Bone marrow (tissue), 2 donors: ENCODE measurements at places on chromosomes 2 and 18.

DNA sequence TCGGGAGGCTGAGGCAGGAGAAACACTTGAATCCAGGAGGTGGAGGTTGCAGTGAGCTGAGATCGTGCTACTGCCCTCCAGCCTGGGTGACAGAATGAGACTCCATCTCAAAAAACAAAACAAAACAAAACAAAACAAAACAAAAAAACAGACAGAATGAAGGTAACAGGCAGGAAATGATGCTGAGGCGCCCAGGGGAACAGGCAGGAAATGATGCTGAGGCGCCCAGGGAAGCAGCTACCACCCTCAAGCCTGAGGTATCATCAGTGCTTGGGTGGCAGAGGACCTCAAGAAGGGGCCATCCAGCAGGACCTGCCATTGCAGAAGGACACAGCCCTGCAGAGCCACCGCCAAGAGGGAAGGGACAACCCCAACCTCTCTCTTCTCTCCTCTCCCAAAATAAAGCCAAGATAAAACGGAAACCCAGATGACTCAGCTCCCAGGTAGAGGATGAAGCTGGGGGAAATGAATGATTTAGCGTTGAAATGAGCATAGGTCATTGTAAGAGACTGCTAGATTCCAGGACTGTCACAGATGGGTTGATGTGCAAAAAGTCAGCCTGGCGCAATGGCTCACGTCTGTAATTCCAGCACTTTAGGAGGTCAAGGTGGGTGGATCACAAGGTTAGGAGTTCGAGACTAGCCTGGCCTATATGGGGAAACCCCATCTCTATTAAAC lies 19.3 kb downstream of the SOWAHC start:
- DNase-seq: no peak

GRCh38 chr2:8090748-8091700 lies 590.8 kb upstream of the ID2 start:
- DNase-seq: peak; percentile 50

DNA sequence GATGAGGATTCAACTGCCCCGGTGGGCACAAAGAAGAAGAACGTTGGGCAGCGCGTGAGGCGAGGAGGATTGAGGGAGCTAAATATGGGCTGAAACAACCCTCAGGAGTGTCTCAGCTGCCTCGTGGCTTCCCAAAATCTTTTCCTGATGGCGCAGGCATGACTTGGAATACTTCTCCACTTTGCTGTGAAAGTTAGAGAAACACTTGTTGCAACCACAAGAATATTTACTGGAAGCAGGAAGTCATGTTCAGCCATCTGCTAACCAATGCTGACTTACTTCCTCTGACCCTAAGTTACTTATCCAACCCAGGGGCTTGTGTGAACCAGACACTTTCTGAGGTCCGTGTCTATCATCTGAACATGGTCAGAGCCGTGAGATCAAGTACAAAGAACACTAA lies 148.8 kb downstream of the ARL4C start:
- DNase-seq: no peak

GRCh38 chr2:223082706-223083105 lies 30.7 kb downstream of the KCNE4 start:
- DNase-seq: no peak

DNA sequence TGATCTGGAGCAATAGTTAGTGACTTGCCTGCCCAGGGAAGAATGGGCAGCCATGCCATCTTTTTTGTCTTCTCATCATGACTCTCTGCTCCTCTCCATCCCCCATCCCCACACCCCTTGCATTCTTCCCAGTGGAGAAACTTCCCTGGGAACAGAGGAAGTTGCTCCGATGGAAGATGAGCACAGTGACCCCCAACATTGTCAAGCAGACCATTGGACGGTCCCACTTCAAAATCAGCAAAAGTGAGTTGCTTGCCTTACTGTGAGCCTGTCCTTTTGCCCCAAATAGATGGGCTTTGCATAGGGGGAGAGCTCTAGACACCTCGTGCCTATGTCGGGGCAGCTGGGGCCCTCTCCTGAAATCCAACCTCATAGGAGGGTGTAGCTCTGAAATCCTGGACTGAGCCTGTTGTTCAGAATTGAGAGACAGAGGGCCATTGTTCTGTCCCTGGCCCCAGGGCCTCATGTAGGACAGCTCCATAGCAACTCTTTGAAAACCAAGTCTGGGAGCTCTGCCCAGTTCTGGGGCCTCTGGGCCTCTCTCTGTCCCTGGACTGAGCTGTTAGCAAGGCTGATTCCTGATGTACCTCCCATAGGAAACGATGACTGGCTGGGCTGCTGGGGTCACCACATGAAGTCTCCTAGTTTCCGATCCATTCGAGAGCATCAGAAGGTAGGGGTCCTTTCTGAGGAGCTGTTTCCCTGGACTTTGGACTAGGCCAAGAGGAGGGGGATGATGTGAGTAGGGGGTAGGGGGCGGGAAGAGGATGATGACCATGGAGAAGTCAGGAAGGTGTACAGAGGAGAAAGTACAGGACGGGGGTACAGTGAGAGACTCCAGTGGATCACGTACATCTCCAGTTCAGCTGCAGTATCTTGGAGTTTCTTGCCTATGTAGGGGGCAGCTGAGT lies 35.2 kb downstream of the TTLL4 start:
- DNase-seq: no peak

DNA sequence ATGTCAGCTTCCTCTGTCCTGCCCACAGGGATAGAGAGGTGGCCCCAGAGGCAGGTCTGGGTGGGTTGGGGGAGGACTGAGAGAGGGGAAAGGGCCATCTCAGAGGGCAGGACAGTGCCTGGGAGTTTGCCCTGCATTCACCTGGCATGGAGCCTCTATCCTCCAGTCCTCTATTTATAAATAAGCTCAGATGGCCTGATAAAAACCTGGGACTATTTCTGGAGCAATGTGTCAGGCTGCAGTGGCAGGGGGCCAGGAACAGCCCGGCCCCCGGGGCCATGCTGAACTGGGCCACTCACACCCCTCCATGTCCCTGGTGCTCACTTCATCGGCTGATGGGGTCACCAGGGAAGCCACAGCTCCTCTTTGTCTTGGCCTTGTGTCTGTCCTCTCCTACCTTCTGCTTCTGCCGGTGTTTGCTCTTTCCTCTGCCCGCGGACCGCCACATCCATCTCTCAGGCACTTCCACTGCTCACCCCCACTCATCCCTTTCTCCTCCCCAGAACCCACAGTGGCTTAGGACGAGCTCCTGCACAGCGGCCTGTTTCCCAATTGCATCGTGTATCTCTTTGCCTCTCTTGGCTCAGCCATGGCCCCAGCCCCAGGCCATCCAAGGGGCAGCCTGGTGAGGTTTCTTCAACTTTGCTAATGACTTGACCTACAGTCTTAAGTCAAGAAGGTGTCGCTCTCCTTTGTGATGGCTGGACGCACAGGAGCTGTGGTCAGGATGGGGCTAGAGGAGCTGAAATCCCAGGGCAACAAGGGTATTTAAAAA lies 38.8 kb downstream of the SCTR start:
- no peak for DNase-seq

DNA sequence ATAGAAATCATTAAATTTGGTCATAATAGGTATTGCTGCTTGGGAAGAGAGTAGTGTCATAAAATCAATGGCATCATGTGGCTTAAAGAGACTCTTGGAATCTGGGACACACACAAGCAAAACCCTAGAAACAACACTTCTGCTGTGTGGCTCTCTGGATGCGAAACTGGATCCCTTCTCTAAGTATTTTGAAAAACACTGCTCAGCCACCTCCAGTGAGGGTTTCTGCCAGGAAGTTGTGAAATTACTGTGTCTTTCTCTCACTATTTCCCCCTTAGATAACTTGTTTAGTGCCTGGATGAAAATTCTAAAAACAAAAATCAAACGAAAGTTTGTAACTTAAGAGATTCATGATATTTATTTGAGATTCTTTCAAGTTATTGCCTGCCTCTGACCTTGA lies 163.8 kb downstream of the RHBDD1 start:
- no peak for DNase-seq

DNA sequence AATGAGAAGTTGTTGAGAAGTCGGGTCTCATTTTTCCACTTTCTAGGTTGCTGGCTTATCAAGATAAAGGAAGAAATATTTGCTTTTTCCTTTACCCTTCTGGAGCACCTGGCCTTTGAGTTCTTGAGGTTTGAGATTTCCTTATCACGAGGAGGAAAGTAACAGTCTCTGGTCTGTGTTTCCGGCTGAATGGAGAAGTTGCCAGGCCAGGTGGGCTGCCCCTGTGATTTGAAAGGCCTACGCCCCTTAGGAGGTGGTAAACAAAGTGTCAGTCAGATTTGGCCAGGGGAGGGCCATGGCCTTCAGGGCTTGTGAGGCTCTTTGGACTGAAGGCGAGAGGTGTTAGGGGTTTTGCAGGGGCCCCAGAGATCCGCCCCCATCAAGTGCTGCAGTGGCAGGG lies 156.7 kb upstream of the HAAO start:
- peak; percentile 84 for DNase-seq

GRCh38 chr2:22359071-22359672 lies 1025.8 kb upstream of the KLHL29 start:
- no peak for DNase-seq

- no peak for DNase-seq
These were observed 402.3 kb downstream of the TGIF1 start for GRCh38 chr18:3852321-3852720.

DNA sequence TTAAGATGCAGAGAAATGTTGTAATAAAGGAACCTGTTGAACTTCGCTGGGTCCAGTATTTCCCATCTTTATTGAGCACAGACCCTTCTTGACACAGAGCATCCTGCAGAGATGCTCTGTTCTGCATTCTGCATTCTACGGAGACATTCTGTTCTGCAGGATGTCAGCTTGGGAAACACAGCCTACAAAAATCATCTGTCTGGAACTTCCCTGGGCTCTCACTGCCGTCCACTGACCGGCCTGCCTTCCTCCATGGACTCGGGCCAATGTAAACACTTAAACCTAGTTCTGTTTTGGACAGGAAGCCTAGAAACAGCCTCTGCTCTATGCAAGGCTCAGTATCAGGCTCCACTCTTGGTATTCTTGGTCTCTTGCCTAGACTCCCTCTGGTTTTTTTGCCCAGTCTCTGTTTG lies 90.0 kb upstream of the PPP1CB start:
- DNase-seq: no peak

- DNase-seq: no peak
These were observed 14.2 kb downstream of the SIGLEC15 start for GRCh38 chr18:45839414-45840395.

GRCh38 chr18:68855491-68855890 lies 57.6 kb downstream of the CCDC102B start:
- no peak for DNase-seq

DNA sequence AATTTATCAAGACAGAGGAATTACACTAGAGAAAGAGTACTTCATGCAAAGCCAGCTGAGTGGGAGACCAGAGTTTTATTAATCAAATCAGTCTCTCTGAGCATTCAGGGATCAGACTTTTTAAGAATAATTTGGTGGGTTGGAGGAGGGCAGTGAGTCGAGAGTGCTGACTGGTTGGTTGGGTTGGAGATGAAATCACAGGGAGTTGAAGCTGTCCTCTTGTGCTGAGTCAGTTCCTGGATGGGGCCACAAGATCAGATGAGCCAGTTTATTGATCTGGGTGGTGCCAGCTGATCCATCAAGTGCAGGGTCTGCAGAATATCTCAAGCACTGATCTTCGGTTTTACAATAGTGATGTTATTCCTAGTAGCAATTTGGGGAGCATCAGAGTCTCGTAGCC lies 21.4 kb upstream of the PDCL3 start:
- DNase-seq: no peak

DNA sequence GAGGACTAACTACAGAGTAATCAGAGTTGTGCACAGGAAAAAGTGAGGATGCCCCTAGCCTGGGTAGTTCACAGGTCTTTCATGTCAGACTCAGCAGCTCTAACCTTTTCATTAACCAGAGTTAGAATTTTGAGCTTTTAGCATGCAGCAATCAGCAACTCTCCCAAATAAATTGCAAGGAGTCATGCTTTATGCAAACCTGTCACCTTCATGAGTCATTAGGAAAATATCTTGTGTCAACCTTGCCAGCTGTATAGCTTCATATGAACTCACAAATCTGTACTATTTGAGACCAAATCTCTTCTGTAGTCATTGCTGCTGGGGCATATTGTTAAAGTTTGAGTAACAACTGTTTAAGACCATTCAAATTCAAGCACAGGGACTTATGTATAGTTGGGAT lies 382.3 kb upstream of the NT5C1B start:
- DNase-seq: no peak

- DNase-seq: no peak
These were observed 70.7 kb downstream of the LIPG start for GRCh38 chr18:49632588-49632987.

DNA sequence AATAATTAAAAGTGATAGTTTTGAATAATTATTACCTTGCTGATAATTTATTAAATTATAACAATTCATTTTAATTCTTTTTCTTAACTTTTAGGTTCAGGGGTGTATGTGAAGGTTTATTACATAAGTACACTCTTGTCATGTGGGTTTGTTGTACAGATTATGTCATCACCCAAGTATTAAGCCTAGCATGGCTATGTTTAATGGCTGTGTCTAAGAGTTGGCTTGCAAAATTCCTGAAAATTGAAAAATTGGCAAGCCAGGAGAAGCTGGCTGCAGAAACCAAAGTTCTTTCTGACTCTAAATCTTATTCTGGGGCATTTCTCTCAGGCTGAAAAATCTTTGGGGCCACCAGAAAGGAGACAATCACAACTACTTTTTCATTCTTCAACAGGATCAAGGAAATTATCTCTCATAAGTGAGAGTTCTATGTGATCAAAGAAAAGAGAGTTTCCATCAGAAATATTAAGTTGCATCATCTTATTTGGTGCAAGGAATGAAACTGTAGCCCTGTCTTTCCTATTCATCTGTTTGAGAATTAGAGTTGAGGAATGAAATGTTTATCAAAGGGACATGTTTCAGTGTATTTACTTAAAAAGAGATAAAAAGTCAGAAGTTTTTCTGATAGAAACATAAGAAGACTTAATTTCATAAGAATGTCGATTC lies 412.1 kb upstream of the CDH2 start:
- DNase-seq: no peak

DNA sequence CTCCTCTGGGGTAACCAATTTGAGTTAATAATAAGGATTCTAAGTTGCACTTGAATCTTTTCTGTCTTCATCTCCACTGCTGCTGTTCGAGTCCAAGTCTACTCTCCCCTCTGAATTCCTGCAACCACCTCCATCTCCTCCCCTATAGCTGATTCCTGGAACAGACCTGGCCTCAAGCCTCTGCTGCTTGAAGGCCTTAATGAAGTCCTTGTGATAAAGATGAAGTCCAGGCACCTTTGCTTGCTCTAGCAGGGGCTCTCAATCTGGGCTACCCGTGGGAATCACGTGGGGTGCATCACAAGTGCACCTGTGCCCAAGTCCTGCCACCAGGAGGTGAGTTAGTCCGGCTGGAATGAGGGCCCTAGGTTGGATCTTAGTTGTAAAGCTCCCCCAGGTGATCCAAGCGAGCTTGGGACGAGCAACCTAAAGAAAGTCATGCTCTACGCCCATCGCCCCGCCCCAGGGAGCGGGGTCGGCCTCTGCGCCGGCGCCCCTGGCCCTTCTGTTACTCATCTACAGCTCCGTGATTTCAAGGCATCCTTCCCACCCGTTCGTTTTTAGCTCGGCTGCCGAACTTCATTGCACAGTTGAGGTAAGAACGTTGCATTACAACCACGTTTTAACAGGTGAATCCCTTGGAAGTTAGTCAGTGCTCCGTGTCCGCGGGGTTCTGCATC lies 905 bp upstream of the IAH1 start:
- no peak for DNase-seq

- DNase-seq: no peak
These were observed 11.3 kb downstream of the CNNM4 start for GRCh38 chr2:96771796-96772618.
